Amniotic stem cell (primary cell): ENCODE measurements at places on chromosomes 12 and 14.

GRCh38 chr12:67968321-67968720, 20.9 kb upstream of the IFNG-AS1 start:
- DNase-seq = no peak

- no peak for DNase-seq
Observed at GRCh38 chr12:2797721-2798418, 3.1 kb downstream of the FKBP4 start.

GRCh38 chr14:92800525-92800924, 6.4 kb downstream of the GOLGA5 start:
- DNase-seq = no peak

- DNase-seq = no peak
Observed at GRCh38 chr12:94670075-94670474, 19.7 kb upstream of the TMCC3 start.

DNA sequence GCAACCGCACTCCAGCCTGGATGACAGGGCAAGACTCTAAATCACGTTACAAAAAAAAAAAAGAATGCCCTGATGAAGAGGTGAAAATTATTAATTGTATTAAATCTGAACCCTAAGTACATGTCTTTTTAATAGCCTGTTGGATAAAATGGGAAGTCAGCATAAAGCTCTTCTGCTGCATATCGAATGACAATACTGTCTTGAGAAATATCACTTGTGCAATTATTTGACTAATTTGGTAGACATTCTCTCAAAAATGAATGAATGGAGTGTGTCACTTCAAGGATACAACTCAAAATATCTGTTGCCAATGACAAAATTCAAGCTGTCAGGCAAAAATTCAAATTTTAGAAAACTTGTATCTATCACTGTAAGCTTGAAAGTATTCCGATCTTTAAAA, 38.9 kb downstream of the DNAI7 start:
- no peak for DNase-seq
